ENCODE measurements at places on chromosomes 2 and 18.

- no peak for DNase-seq
Observed at GRCh38 chr2:145631561-145631960, 1111.6 kb upstream of the ZEB2 start.

- DNase-seq: no peak
Observed at GRCh38 chr2:130837175-130837810, 579 bp downstream of the ARHGEF4 start.

DNA sequence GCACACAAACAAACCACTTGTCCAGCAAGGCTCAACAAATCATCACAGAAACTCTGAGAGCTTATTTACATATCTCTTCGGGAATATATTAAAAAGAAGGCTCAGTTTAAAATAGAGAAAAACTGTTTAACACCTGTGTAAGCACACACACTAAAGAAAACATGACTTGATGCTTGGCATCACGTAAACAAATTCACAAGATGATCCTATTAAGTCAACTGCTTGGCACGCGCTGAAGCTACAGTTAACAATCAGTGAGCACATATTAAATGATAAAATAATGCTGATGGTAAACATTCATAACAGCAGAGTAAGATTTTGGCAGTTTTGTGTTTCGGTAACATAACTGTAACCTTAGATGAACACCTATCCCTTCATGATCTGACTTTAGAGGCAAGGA, 4.3 kb upstream of the HES6 start:
- DNase-seq: no peak

GRCh38 chr2:159091976-159092375, 123.5 kb downstream of the TANC1 start:
- DNase-seq: no peak

DNA sequence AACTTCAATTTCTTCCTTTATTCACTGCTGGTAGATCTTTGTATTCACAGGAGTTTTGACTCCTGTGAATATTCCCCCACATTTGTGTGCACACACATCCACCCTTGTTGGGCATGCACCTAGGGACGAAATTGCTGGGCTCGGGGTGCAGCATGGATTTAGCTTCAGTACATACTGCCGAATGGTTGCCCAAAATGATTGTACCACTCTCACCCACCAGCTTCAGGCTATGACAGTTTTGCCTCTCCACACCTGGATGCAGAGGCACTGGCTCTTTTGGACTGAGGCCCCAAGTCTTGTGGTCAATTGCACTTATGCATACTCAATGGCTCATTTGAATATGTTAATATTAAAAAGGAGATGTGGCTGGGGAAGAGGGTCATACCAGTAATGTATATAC, 65.1 kb upstream of the ODC1 start:
- DNase-seq: no peak

GRCh38 chr2:227612546-227613271, 1.9 kb downstream of the SCYGR3 start:
- DNase-seq: no peak

GRCh38 chr2:63047321-63048279, 3.0 kb upstream of the OTX1 start:
- DNase-seq: no peak

GRCh38 chr18:22005191-22005841, 164.1 kb upstream of the GATA6 start:
- no peak for DNase-seq

DNA sequence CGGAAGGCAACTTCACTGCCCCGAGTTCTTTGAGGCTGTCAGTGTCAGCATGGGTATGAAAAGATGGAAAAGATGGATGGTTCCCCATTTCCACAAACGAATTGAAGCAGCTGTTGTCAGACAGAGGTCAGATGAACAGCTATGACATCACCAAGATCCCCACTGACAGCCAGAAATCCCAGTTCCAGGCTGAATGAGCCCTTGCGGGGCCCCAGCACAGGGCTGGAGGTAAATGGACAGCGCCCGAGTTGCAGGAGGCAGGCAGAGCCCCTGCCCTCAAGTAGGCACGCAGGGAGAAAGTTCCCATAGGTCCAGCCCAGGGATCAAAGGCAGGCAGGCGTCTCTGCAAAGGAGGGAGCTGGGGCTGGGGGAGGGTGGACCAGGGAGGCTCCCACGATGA, 169.5 kb upstream of the AGAP1 start:
- no peak for DNase-seq

- DNase-seq: peak; percentile 13
Observed at GRCh38 chr2:69642709-69643601, 584 bp downstream of the AAK1 start.

- DNase-seq: no peak
Observed at GRCh38 chr18:74276609-74277008, 15.2 kb downstream of the CYB5A start.

GRCh38 chr2:46559261-46559660, 79.9 kb downstream of the TMEM247 start:
- DNase-seq: no peak

DNA sequence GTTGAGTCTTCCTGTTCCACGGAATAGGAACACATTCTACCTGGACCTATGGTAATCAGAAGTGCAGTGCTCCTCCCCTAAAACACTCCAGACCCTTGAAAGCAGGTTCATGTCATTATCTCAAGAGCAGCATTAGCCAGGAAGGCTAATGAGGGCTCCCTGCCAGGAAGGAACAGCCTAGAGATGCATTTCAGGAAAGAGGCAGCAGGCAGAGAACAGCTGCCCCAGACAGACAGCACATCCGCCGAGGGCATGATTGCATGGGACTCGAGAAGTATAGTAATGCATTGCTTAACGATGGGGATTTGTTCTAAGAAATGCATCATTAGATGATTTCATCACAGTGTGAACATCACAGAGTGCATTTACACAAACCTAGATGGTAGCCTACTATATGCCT, 171.5 kb downstream of the ALK start:
- no peak for DNase-seq

DNA sequence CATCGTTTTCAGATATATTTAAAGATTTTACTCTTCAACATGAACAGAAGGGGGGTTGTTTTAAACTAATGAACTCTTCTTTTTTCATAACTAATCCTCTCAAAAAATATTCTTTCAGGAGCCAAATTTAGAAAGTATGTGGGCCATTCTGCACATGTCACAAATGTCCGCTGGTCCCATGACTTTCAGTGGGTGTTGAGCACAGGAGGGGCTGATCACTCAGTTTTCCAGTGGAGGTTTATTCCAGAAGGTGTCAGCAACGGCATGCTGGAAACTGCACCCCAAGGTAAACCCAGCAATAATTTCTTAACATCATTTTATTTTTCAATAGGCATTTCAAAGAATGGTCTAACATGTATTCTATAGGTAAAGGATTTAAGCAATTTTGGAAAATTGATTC, 136.0 kb downstream of the EML6 start:
- DNase-seq: no peak

DNA sequence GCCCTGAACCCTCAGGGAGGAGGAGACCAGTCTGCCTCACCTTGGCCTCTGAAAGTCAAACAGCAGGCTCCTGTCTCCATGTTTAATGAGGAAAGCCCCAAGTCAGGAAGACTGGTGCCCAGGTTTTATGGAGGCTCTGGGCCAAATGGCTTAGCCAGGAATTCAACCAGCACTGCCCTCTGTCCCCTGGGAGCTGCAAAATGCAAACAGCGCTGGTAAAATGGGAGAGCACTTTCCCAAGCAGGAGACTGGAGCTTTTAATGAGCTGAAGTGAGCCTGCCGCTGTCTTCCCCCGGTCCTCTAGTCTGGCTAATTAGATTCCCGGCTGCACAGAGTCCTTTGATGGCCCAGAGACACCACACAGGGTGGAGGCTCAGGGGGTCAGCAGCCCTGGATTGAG, 276.0 kb upstream of the TRIB2 start:
- DNase-seq: no peak

DNA sequence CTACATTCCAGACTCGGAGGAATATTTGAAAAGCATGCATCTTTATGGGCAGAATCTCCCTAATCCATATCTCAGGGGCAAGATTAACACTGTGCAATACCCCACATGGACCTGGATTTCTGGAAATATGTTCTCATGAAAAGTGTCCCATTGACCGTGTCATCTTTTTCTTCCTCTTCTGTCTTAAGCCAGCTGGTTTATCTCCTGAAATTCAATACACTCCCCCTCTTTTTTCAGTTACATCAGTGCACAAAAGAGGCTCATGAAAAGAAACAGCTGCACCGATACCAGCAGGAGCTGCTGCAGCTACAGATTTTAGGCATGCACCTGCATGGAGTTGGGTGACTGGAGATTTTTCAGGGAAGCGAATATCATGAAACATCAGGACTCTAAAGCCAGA, 117.2 kb downstream of the SLC4A3 start:
- DNase-seq: no peak

DNA sequence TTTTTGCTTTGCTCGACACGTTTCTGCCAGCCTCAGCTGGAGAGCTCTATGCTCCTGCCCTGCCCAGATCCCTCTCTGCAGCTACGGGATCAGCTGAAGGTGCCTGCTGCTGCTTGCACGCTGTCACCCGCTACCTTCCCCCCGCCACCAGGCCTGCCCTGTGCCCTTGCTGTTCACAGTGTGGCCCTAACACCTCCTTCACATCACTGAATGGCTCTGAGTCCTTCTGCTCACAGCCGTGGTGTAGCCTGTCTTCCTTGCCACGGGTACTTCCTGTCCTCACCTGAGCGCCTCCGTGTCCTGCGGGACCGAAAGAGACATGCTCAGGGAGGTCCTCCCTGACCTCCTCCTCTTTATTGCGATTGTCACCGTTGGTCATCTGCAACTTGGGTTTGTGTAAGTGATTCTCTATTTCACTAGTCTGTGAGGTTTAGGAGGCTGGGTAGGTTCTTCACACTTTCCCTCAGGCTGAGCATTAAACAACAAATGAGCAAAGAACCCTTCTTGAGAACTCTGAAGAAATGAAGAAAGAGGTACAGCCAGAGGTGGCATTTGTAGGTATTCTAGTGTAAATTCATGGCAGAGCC, 127.5 kb downstream of the NCK2 start:
- DNase-seq: no peak

DNA sequence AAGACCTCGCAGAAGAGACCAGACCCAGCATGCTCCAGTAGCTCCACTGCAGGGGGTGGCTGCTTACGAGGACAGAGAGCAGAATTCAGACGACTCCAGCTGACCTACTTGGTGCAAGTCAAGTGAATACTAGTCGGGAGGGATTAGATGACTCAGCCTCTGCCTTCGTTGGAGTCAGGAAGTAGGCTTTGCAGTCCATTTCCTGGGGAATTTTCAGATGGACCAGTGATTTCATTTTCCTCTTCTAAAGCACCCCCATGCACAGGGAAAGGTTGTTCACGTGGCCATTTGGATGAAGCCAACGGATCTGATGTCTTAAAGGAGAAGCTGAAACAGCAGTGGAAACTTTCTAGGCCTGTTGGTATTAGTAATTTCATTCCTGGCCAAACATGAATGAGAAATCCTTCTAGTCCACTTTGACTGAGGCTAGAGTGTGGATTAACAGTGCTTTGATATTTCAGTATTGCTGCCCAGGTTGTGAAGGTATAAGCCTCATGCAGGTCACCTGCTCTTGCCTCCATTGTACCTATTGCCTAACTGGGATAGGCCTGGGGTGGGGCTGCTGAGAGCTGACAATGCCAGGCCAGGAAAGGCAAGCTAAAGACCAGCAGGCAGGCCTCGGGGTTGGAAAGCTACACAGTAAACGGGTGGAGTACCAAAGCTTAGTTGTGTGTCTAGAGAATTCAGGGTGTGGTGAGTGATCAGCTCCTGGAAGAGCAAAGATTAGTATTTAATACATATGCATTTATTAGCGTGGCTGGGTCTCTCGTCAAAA, 117.6 kb upstream of the FOSL2 start:
- DNase-seq: no peak

DNA sequence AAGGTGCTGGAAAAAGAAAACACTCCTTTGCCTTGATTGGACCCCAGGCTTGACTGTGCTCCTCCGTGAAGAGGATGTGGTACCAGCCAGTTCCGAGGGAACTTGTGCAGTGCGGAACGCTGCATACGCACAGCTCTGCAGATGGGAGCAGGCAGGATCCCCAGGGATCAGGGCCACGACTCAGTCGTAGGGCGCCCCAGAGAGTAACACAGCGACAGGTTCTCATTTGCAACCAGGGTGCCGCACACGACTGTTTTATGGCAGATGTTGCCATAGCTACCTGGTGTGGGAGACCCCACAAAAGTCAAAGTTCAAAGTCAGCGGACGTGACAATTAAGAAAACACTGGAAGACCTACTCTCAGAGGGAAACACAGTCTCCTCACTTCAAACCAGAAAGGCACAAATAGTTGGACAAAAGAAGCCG, 779 bp downstream of the MALL start:
- DNase-seq: no peak

GRCh38 chr2:107437807-107438206, 388.9 kb upstream of the RGPD4 start:
- no peak for DNase-seq

GRCh38 chr2:230250231-230250630, 24.7 kb downstream of the SP140 start:
- DNase-seq: no peak

GRCh38 chr2:733001-733400, 55.8 kb upstream of the TMEM18 start:
- DNase-seq: no peak

GRCh38 chr2:168244318-168244717, 3.1 kb downstream of the STK39 start:
- no peak for DNase-seq

DNA sequence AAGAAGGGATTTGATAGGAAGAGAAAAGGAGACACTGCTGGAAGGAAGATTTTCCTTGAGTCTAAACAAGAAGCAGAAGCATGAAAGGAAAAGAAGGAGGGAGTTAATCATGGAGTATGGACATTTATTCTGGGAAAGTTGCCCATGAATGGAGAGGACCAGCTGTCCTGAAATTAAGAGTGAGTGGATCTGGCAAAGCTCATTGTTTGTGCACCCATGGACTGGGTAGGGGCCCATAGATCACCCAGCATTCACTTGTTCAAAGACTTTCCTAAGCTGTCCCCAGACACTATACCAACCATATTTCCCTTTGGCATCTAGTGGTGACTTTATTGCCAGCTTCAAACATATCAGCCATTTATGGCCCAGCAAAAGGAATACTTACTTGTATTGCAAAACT, 422.7 kb downstream of the FBXO15 start:
- DNase-seq: no peak

- no peak for DNase-seq
Observed at GRCh38 chr2:113276761-113277425, 1.8 kb downstream of the PAX8 start.

DNA sequence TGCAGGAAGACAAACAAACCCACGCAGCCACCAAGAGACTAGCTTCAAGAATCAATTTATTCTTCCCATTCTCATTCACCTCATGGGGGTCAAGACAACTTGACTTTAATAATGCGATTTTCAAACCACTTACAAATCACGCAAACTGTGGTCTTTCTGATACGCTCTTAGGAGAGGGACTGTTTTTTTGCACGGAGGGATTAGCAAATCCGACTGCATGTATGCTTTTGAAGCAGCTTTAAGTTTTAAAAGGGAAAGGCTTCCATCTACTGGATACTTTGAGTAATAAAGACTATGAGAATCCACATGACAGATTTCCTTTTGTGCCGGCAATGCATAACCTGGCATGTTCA, 322.9 kb upstream of the KCNJ3 start:
- no peak for DNase-seq

DNA sequence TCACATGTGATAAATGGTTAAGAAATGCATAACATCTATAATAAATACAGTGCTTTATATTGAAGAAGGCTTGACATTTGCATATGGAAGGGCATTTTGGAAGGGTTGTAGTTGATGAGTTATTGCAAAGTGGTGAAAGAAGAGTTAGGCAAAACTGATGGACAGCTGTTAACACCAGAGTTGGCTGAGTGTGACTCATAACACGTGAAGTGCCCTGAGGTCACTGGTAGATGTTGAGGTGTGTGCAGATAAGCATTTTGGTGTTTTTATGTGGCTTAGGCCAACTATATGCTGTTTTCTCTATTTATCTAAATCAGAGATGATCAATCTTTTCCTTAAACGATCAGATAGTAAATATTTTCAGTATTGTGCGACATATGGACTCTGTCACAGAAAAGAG, 154.3 kb upstream of the KCNH7 start:
- no peak for DNase-seq

Measured in stimulated activated CD4-positive, alpha-beta T cell treated with anti-CD3 and anti-CD28 coated beads, Interleukin-15, amount 100 ng/mL, for 1 hour (primary cell).